ENCODE measurements at places on chromosomes 11 and 22.

DNA sequence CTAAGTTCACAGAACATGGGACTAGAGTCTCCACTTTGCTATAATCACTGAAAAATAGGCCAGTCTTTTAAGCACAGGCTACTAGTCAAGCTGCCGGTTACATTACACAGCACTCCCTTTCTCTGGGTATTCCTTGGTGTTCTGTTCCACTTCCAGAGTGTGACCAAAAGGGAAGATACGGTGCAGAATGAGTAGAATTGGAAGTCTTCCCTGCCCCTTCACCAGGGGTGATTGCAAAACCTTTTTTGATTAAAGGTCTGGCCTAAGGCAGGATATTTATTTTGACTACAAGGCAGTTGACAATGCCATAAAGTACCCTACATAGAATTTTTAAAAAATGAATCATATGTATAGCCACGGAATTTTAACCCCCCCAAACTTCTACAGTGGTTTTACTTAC is 59.6 kb upstream of the ADORA2A start:
- DNase-seq = no peak

DNA sequence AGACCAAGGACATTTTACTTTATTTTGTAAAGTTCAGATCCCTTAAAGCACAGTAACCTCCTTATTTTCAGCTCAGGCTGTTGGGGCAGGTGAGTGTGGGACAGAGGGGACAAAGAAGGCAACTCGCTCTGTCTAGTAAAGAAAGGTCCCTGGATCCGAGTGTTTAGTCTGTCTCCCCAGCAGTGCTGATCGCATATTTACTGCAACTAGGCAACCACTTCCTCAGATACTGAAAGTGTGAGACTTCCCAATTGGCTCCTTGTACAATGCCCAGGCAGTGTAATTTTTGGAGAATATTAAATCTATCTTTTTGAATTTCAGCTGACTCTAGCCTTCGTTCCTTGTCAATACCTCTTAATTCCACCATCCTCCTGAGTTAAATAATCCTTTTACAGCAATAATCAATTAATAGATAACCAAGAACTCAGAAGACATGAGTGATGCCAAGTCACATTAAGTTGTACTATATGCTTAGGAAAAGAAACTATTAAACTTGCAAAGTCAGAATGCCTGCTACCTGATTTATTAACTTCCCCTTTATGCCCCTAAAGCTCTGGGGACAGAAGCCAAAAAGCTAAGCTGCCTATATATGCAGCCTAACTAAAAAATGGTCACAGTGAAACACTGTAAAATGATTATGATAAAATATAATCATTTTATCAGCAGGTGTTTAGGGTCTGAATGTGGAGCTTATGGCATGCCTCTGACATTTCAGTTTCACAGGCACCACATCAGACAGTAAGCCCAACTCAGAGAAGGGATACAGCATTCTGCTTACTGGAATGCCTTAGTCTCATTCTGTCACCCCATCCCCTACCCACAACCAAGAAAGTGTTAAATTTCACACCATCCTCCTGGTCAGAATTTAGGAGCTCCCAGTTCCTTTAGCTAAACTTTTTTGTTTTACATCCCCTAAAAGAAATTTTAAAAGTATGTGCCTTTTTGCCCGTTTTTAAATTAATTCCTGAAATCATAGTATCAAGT is 138.7 kb downstream of the TRIM44 start:
- DNase-seq = no peak

DNA sequence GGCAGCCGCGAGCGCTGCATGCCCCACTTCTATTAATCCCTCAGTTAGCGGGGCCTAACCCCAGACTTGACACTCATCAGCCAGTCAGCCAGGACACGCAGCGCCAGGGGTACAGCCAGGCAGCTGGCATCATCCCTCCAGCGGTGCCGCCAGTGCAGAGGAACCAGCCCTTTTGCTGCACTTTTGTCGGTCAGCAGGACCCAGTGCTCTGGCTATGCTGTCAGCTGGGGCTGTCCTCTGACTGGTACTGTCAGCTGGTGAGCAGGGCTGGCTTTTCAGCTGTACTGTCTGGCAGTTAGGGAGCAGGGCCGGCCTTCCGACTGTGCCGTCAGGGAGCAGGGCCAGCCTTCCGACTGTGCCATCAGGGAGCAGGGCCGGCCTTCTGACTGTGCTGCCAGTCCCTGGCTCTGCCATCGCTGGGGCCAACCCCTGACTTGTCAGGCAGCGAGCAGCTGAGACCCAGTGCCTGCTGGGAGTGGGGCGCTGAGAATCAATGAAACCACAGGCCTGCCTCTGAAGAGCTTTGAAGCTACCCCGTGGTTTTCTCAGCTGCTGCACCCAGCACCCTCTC is 115.4 kb downstream of the KIAA1671 start:
- no peak for DNase-seq

GRCh38 chr11:19980957-19981669 is 179.2 kb downstream of the DBX1 start:
- DNase-seq = no peak

DNA sequence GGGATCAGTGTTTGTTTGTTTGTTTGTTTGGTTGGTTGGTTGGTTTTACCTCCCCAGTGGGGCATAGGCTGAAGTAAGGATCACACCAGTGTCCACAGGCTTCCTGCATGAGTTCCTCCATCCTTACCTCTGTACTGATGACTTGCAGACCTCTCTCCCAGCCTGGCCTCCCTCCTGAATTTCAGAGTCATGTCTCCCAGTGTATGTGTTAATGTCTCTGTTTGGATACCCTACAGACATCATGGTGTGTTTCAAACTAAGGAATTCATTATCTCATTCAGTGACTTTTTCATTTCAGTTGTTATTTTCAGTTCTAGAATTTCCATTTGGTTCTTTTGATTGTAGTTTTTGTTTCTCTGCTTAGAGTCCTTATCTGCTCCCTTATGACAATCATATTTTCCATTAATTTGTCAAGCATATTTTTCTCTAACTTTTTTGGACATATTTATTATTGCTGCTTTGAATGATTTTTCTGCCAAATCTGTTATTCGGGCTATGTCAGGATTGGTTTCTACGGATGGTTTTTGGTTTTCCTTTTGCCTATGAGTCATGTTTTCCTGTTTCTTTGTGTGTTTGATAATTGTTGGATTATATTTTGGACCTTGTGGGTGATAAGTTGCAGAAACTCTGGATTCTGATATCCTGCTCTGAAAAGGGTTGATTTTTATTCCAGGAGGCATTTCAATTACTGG is 23.6 kb downstream of the MYEOV start:
- no peak for DNase-seq

DNA sequence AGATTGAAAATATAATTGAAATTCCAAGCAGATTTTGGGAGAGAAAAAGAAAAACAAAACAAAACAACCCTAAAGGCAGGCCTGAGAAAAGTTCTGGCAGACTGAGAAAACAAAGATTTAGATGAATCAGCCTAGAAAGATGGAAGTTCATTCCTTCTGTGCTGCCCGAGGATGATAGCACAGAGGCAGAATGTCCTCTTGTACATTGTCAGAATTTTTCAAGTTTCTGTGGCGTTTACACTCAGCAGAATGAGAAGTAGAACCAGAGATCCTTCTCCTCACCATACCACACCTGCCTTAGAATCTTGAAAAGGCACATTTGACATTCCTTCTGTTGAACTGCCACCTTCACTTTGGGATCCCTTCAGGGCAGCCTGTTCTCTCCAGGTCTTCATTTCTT is 62.5 kb upstream of the IZUMO1R start:
- no peak for DNase-seq

DNA sequence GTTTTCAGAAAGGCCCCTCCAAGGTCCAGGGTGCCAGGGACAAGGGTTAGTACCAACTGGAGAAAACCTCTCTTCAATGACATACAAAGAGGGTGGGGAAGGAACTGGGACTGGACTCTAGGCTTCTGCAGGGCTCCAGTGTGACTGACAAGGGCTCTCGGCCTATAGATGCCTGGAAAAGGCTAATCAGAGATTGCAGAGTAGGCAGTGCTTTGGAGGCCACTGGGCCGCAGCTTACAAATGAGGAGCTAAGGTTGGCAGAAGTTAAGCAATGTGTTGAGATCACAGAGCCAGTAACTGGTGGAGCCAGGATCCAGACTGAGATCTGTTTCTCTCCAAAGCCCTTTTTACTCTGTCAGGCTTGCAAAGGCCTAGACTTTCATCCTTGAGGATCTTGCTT is 7.4 kb upstream of the DGKZ start:
- DNase-seq = no peak

GRCh38 chr22:47090591-47091245 is 328.3 kb downstream of the TBC1D22A start:
- no peak for DNase-seq

DNA sequence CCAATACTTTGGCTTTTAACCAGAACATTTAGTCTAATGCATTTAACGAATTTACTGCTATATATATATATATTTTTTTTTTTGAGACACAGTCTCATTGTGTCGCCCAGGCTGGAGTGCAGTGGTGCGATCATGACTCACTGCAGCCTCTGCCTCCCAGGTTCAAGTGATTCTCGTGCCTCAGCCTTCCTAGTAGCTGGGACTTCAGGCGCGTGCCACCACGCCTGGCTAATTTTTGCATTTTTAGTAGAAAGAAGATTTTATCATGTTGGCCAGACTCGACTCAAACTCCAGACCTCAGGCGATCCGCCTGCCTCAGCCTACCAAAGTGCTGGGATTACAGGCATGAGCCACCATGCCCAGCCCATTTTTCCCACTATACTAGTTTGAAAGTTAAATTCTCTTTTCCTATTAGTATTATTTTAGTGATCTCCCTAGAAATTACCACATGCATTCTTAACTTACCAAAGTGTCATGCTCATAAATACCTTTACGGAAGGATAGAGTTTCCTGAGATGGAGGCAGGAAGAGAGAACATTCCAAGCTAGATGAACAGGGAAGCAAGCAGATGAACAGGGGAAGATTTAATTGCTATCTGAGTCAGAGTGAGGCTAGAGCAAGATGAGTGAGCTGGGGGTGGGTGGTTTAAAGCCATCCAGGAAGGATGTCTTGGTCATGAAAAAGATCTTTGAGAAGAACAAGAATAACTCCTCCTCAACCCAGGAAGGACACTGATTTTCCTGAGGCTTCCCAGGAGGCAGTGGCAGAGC is 4.4 kb upstream of the PGAP2 start:
- no peak for DNase-seq

- no peak for DNase-seq
Observed at GRCh38 chr22:39253435-39254070, 8.8 kb upstream of the PDGFB start.

DNA sequence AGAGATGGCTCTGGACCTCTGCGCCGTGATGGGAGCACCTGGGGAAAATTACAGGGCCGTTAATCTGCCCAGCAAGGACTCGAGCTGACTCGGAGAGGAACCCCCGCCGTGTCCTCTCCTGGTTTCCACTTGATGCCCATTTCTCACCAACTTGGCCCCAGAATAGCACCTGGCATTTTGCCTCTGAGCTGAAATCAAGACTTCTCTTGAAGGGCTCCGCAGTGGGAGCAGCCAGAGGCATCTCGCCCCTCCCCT is 19.0 kb upstream of the CABP7 start:
- no peak for DNase-seq
